Bronchial epithelial cell (primary cell): ENCODE measurements at places on chromosomes 12 and 14.

GRCh38 chr12:14256555-14257169 is 108.8 kb upstream of the ATF7IP start:
- DNase-seq = peak; percentile 70

DNA sequence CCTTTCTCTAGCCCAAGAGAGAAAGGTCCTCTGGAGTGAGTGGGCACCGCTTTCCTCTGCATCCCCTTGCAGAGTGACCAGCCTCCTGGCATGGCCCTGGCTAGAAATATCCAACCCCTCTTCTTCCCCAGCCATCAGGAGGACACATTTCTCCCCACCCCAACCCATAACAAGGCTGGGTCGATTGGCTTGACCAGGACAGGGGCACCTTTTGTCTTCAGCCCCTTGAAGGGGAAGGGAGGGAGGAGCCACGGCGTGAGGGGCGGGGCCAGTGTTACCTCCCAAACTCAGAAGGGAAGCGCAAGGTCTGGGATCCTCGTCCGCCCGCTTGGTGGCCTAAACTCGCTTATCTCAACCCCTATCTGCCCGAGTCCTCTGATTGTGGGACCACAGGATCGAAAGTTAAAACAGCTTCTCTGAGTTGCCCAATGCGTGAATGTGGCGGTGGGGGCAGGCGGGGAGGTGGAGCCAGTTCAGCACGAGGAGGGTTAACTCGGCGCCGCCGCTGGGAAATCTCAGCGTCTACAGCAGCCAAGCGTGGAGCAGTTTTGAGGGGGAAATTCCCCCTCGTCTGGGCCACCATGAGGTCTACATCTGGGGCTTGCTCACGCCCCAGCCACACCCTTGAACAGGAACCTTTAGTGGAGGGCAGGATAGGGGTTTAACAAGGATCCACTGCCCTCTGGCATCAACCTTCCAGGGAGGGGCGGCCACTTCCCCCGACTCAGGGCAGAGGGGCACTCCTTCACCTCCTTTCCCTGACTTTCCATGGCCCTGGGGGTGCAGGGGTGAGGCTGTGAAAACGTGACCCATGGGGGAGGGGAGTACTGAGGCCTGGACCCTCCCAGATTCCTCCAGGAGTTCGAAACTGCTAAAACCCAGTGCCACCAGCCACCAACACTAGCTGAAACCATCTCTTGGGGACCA is 795 bp downstream of the STAT6 start:
- no peak for DNase-seq

DNA sequence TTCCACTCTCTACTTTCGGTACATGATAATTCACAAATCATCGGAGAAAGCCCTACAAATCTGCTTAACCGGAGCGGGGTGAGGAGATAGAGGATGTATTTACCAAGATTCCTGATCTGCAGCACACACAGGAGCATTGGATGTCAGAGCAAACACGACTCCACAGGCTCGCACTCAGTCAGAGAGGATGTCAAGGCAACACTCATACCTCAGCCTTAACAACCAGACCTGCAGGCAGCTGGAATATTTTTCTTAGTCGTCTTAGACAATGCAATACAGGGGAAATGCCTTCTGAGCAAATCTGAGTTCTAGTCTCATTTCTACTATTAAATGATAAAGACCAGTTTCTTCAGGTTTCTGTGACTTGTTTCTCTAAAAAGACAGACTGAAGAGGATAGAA is 159.3 kb upstream of the CPNE8 start:
- peak; percentile 35 for DNase-seq

GRCh38 chr14:34363733-34364134 is 98.3 kb downstream of the SPTSSA start:
- DNase-seq = peak; percentile 23

GRCh38 chr12:116919706-116920485 is 9.1 kb downstream of the FBXW8 start:
- DNase-seq = no peak

GRCh38 chr14:78950649-78951048 is 780.5 kb downstream of the NRXN3 start:
- peak; percentile 58 for DNase-seq

DNA sequence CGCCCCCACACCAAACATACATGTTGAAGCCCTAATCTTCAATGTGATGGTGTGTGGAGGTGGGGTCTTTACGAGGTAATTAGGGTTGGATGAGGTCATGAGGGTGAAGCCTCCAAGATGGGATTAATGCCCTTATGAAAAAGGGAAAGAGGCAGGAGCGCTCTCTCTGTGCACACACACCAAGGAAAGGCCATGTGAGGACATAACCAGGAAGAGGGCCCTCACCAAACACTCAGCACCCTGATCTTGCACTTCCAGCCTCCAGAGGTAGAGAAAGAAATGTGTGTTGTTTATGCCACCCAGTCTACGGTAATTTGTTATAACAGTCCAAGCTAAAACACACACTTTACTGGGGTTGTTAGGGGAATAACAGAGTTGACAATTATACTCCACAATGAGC is 14.6 kb upstream of the PITPNM2 start:
- DNase-seq = no peak

GRCh38 chr12:12219664-12220063 is 47.2 kb downstream of the LRP6 start:
- DNase-seq = no peak

- DNase-seq = peak; percentile 46
Observed at GRCh38 chr12:86233126-86233525, 23.1 kb downstream of the MGAT4C start.

- DNase-seq = no peak
Observed at GRCh38 chr12:103737881-103738280, 103.2 kb downstream of the NT5DC3 start.

DNA sequence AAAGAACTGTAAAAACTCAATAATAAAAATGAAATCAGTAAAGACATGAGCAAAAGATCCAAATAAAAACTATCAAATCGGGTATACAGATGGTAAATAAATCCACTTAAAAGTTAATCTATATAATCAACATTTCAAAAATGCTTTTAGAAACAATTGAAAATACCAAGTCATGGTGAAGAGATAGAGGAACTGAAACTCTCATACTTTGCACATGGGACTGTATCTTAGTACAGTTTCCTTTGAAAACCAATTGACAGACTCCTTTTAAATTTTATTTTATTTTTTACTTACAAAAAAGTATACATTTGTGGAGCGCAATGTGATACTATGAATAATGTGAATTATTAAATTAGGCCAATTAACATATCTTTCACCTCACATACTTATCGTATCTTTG is 98.6 kb upstream of the FAR2 start:
- DNase-seq = no peak

- no peak for DNase-seq
Observed at GRCh38 chr14:103280278-103280928, 53.6 kb upstream of the EIF5 start.

- peak; percentile 95 for DNase-seq
Observed at GRCh38 chr14:34650786-34651584, 21.0 kb upstream of the SNX6 start.

DNA sequence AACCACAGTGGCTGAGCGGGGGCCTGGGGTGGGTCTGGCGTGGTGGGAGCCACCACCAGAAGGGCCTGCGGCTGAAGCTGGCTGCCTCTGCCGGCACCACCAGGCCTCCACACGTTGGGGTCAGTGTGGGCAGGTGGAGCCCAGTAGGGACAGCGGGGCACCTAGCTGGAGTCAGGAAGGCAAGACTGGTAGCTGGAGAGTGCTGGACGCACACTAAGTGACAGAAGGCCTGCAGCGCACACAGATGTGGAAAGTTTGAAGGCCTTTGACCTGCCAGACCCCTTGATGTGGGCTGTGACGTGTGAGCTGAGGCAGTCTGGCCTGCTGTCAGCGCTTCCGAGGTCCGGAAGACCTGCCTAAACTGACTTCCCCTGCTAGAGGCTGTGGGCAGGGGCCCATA is 26.3 kb downstream of the RIN3 start:
- no peak for DNase-seq
